ENCODE measurements at places on chromosomes 3 and 15. TPM values are rescaled to one million over a fixed set of nuclear protein-coding genes. Genes with fewer than 3 reads are reported as not detected.
A peak's percentile ranks its signal among the peaks of the same experiment; 100 is the strongest.

The SERINC4 gene
- not detected for total RNA-seq

DNA sequence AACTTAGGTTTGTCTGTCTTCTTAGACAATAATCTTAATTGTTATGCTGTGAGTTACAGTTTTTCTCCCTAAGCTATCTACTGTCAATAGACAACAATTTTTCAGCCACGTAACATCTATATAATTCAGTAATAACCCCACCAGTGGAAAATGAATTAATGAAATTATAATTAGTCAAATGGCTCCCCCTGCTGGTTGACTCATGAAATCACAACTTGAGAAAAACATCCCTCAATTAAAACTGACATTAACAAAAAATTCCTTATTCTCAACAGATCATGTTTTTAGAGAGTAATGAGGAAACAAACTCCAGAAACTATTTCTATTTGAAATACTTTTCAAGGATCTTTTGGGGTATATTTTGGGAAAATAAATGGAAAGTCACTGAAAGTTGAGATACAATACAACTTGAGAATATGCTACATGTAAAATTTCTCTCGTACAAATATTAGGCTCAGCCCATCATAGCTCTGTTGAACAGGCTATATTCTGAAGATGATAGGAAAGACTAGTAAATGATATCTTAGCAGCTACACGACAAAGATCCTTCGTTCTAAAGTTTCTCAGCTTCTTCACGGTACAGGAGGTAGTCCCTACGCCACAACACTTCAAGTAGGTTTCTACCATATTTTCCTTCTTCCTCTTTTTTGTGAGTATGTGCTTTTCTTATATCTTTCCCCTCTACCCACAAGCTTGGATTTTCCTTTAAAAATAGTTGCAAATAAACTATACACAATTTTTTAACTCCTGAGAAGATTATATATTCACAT, 20.7 kb downstream of the PPP1R2 start:
- H3K27me3 ChIP-seq = no peaks in the 10 kb centered on the region
- DNase-seq = peak; percentile 13
- H3K36me3 ChIP-seq = no peaks in the 10 kb centered on the region

DNA sequence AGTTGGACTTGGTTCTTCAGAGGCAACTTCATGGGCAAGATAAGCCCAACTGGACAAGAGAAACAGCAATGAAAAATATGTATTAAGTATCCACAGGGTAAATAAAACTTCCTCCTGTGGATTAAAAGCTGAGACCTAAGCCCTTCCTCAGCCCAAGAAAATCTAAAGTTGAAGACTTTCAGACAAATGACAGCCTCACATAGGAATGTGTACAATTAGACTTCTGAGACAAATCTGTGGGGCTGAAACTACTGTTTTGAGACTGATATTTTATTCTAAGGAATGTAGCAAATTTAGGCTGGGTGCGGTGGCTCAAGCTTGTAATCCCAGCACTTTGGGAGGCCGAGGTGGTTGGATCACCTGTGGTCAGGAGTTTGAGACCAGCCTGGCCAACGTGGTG, 74.2 kb upstream of the IL12A start:
- H3K36me3 ChIP-seq = no peaks in the 10 kb centered on the region
- H3K4me1 ChIP-seq = peaks cover 5% of the 10 kb centered on the region
- no peak for DNase-seq

DNA sequence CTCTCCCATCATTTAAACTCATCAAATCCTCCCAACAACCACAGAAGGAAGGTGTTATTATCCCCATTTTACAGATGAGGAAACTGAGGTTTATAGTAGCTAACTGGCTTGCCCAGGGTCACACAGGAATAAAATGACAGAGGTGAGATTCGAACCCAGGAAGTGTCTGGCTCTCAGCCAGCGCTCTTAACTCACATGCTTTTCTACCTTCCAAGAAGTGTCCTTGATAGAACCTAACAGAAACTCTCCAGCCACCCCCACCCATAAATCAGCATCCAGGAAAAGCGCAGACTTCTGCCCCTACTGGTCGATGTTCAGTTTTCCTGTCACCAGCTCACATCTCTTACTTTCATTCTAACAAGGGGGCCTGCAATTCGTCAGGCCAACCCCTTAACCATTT, 51.7 kb downstream of the SPATA12 start:
- DNase-seq = no peak
- H3K27me3 ChIP-seq = peaks cover 2% of the 10 kb centered on the region
- H3K27ac ChIP-seq = no peak overlapping the region

The ZNF609 gene
- 41.2 TPM for total RNA-seq

- peaks cover 25% of the 10 kb centered on the region for H3K4me1 ChIP-seq
- peaks cover 9% of the 10 kb centered on the region for H3K27me3 ChIP-seq
- no peak overlapping the region for H3K27ac ChIP-seq
- H3K4me3 ChIP-seq = no peak overlapping the region
- no peaks in the 10 kb centered on the region for H3K36me3 ChIP-seq
These were observed 7.1 kb upstream of the PLCB2 start for GRCh38 chr15:40314723-40315276.

The ASB14 gene
- not detected for total RNA-seq

- H3K36me3 ChIP-seq = peaks cover 4% of the 10 kb centered on the region
- H3K4me1 ChIP-seq = peaks cover 18% of the 10 kb centered on the region
- peak overlapping the region; percentile 99 for H3K4me3 ChIP-seq
- H3K27ac ChIP-seq = peak overlapping the region; percentile 81
These were observed 610 bp upstream of the SATB1 start for GRCh38 chr3:18425641-18426257.

- H3K36me3 ChIP-seq = no peaks in the 10 kb centered on the region
- H3K27ac ChIP-seq = no peak overlapping the region
- no peaks in the 10 kb centered on the region for H3K4me1 ChIP-seq
- no peaks in the 10 kb centered on the region for H3K27me3 ChIP-seq
- no peak for DNase-seq
These were observed 118.5 kb upstream of the EPHA3 start for GRCh38 chr3:88988906-88989305.

DNA sequence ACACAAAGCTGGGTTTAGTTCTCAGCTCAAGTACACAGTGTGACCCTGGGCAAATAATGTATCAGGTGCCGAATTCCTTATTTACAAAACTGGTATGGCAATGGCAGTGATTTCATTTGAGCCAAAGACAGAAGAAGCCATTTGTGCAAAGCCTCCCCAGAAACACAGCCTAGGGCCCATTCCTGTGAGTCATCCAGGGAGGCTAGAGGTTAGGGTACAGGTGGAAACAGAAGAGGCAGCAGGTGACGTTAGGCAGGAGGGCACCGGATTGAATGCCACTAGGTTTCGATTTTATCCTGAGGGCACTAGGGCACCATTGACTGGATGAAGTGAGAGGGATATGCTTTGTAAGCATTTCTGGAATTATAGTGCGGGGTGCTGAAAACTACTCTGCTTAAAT, 766.9 kb upstream of the NR2F2 start:
- no peak overlapping the region for H3K4me3 ChIP-seq
- no peak overlapping the region for H3K27ac ChIP-seq

All from endothelial cell (in vitro differentiated cells).